ENCODE measurements at places on chromosomes 7 and 10.
A peak's percentile ranks its signal among the peaks of the same experiment; 100 is the strongest.

- no peak for DNase-seq
- peaks cover 3% of the 10 kb centered on the region for H3K27me3 ChIP-seq
- H3K36me3 ChIP-seq: no peaks in the 10 kb centered on the region
- H3K27ac ChIP-seq: no peak overlapping the region
- no peak overlapping the region for H3K4me3 ChIP-seq
- H3K4me1 ChIP-seq: no peaks in the 10 kb centered on the region
These were observed 52.2 kb upstream of the INHBA start for GRCh38 chr7:41755096-41755495.

DNA sequence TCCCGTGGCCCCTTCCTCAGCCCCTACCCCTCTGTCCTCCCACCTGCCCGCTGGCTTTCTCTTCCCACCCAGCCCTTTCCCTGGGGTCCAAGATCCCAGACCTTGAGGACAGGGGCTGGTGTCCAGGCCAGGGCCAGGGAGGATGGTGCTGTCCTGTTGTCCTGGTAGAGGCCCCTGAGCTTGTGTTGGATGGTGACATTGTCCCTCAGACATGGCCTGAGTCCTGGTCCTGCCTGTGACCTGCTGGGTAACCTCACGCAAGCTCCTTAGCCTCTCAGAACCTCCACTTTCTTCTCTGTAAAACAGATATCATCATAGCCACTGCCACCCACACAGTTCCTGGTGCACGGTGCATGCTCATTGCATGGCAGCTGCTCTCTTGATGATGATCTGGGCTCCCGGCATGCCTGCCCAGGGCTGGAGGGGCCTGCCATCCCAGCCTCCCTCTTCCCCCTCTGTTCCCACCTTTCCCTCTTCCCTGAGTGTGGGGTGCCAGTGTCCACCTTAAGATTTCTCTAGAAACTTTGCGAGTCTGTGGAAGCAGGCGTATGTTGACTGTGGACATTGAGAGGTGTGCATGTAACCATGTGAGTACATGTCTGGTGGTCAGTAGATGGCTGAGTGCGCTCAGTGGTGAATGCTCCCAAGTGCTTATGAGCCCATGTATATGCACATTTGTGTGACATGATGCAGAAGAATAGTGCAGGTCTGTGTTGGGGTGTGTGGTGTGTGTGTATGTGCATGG, 60.4 kb downstream of the NEURL1 start:
- H3K4me3 ChIP-seq: peak overlapping the region; percentile 60
- H3K4me1 ChIP-seq: peaks cover 18% of the 10 kb centered on the region
- DNase-seq: peak; percentile 86
- peaks cover 26% of the 10 kb centered on the region for H3K27me3 ChIP-seq

GRCh38 chr10:34018129-34018528, 683.7 kb upstream of the NRP1 start:
- no peaks in the 10 kb centered on the region for H3K4me1 ChIP-seq
- H3K27me3 ChIP-seq: no peaks in the 10 kb centered on the region
- DNase-seq: no peak
- no peaks in the 10 kb centered on the region for H3K36me3 ChIP-seq
- no peak overlapping the region for H3K4me3 ChIP-seq

DNA sequence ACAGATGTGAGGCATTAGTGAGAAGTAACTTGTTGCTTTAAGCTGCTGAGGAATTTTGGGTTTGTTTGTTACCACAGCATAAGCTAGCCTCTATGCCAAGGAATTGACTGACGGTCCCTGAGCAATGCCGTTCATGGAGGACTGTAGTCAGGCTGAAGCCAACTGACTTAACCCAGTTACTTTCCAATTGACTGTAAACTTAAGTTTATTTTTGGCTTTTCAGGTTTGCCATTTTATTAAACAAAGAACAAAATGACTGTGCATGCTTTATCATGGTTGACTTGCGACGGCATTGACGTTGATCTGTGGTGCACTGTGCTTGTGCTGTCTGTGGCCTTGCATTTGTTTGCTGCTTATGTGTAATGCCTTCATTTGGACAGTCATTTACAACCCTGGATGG, 53.5 kb downstream of the DNAJB9 start:
- H3K4me1 ChIP-seq: no peaks in the 10 kb centered on the region
- H3K27me3 ChIP-seq: peaks cover 13% of the 10 kb centered on the region
- H3K27ac ChIP-seq: no peak overlapping the region
- H3K36me3 ChIP-seq: no peaks in the 10 kb centered on the region

GRCh38 chr10:89086801-89087521, 96.4 kb downstream of the FAS start:
- no peak overlapping the region for H3K27ac ChIP-seq
- no peak overlapping the region for H3K4me3 ChIP-seq
- H3K27me3 ChIP-seq: no peaks in the 10 kb centered on the region
- peak; percentile 66 for DNase-seq
- peaks cover 18% of the 10 kb centered on the region for H3K4me1 ChIP-seq

DNA sequence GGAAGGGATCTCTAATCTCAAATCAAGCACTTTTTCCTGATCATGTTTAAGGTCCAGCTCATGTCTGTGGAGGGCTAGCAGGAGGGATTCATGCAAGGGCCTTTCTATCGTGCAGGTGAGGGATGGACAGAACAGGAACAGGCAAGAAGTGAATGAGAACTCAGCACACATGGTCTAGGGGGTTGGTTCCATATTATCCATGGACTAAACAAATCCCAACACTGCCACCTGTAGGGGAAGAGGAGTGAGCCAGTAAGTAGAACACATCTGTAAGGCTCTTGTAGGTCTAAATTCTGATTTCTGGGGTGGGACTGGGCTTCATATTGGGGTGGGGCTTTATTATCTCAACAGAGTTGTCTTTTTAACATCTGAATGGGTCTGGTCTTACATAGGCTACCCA, 138.0 kb upstream of the TARP start:
- H3K27me3 ChIP-seq: no peaks in the 10 kb centered on the region
- no peaks in the 10 kb centered on the region for H3K36me3 ChIP-seq
- H3K27ac ChIP-seq: no peak overlapping the region
- no peak overlapping the region for H3K4me3 ChIP-seq
- peaks cover 19% of the 10 kb centered on the region for H3K4me1 ChIP-seq

- H3K36me3 ChIP-seq: peaks cover 1% of the 10 kb centered on the region
- H3K4me1 ChIP-seq: peaks cover 4% of the 10 kb centered on the region
- no peak overlapping the region for H3K27ac ChIP-seq
- H3K4me3 ChIP-seq: no peak overlapping the region
These were observed 130.6 kb downstream of the MARCHF5 start for GRCh38 chr10:92421550-92421949.

- H3K4me1 ChIP-seq: peaks cover 24% of the 10 kb centered on the region
- no peaks in the 10 kb centered on the region for H3K27me3 ChIP-seq
- DNase-seq: no peak
- no peak overlapping the region for H3K4me3 ChIP-seq
These were observed 244.7 kb downstream of the PTEN start for GRCh38 chr10:88108115-88108610.

DNA sequence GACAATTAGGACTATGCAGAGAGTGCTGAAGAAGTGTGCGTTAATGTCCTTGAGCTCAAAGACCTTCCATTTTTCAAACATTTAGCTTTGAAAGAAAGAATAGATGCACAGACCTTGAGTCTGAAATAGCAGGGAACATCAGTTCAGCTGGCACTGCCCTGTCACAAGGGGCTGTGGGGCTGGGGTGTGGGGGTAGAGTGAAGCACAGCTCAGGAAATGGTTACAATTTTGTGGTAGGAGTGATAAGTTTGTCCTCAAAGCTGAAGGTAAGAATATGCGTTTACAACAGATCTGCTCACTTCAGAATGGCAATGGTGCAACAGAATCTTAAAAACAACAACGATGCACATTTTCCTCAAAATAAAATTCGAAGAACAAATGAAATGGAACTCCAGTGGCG, 33.6 kb downstream of the SMKR1 start:
- H3K4me3 ChIP-seq: peak overlapping the region; percentile 6
- H3K4me1 ChIP-seq: peaks cover 19% of the 10 kb centered on the region
- no peaks in the 10 kb centered on the region for H3K27me3 ChIP-seq
- peak; percentile 56 for DNase-seq

- H3K36me3 ChIP-seq: peaks cover 7% of the 10 kb centered on the region
- no peak overlapping the region for H3K27ac ChIP-seq
- peaks cover 2% of the 10 kb centered on the region for H3K27me3 ChIP-seq
- peaks cover 9% of the 10 kb centered on the region for H3K4me1 ChIP-seq
These were observed 136.4 kb upstream of the ITGB1 start for GRCh38 chr10:33094263-33095051.

DNA sequence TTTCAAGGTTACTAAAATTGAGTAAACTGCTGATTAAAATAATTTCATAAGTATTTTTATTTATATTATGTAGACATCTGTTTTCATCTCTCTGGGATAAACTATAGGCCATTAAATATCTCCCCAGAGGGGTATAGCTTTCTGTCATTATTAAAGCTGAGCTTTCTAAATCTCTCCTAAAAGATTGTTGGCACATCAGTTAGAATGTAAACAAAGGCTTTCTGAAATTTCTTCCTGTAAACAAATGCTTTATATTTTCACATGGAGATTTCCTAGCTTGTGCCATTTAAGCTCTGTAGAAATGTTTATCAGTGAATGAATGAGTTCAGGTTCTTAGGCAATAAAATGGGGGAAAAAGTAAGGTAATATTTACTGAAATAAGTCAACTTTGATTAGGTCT, 35.7 kb downstream of the PPP1R9A start:
- H3K4me3 ChIP-seq: no peak overlapping the region
- H3K27me3 ChIP-seq: no peaks in the 10 kb centered on the region
- H3K4me1 ChIP-seq: no peaks in the 10 kb centered on the region
- no peaks in the 10 kb centered on the region for H3K36me3 ChIP-seq
- H3K27ac ChIP-seq: no peak overlapping the region

DNA sequence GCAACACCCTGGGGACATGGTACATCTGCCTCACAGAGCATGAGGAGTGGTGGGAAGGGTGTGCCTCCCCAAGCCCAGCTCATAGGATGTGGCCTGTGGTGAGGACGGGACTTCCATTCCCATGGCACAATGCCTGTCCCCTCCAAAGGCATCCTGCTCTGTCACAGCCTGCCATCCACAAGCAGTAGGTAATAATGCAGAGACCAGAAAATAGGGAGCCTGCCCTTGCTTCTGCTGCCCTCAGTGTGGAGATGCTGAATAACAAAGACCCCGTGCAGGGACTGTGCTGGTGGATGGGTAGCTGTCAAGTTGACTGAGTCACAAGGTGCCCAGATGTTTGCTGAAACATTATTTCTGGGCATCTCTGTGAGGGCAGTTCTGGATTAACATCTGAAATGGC, 199.9 kb upstream of the GRB10 start:
- no peaks in the 10 kb centered on the region for H3K36me3 ChIP-seq
- H3K27me3 ChIP-seq: peaks cover 7% of the 10 kb centered on the region
- no peaks in the 10 kb centered on the region for H3K4me1 ChIP-seq
- no peak overlapping the region for H3K4me3 ChIP-seq
- H3K27ac ChIP-seq: no peak overlapping the region

- no peak overlapping the region for H3K4me3 ChIP-seq
- no peaks in the 10 kb centered on the region for H3K4me1 ChIP-seq
- no peaks in the 10 kb centered on the region for H3K27me3 ChIP-seq
- H3K27ac ChIP-seq: no peak overlapping the region
- no peak for DNase-seq
- no peaks in the 10 kb centered on the region for H3K36me3 ChIP-seq
These were observed 220.9 kb upstream of the HABP2 start for GRCh38 chr10:113331961-113332360.

GRCh38 chr10:28668363-28669226, 8.7 kb upstream of the BAMBI start:
- no peak overlapping the region for H3K27ac ChIP-seq
- DNase-seq: peak; percentile 58
- H3K36me3 ChIP-seq: no peaks in the 10 kb centered on the region

GRCh38 chr10:101566333-101567164, 21.5 kb downstream of the POLL start:
- H3K4me1 ChIP-seq: peaks cover 16% of the 10 kb centered on the region
- no peaks in the 10 kb centered on the region for H3K36me3 ChIP-seq
- peaks cover 55% of the 10 kb centered on the region for H3K27me3 ChIP-seq
- peak; percentile 35 for DNase-seq
- no peak overlapping the region for H3K27ac ChIP-seq

DNA sequence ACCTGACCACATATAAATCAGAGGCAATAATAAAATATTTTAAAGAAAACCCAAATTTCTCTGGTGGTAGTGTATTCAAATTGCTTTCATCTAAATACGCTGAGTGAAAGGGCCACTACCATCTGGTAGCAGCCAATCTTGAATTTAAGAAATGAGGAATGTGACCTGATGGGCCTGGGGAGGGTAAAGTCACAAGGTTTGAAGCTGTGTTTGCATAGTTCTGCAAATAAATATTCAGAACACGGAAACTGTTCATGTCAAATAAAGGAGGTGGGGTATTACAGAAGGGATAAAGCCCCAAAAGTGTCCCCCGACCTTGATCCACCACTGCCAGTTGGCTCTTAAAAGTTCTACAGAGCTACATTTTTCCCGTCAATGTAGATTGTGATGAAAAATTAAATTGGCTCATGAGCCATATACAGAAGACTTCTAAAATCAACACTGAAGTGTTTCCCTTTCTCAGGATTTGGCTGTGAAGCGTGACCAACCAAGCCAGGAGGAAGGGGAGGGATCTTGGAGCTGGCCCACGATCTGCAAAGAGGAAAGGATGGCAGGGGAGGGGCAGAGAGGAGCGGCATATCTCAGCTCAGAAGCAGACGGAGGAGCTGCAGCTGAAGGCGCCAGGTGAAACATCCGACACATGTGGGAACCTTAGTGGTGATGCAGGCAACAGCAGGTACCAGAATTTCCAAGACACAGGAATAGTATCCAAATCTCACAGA, 39.6 kb downstream of the MPP7 start:
- no peak for DNase-seq
- no peaks in the 10 kb centered on the region for H3K27me3 ChIP-seq
- H3K4me1 ChIP-seq: peaks cover 14% of the 10 kb centered on the region
- H3K36me3 ChIP-seq: no peaks in the 10 kb centered on the region

DNA sequence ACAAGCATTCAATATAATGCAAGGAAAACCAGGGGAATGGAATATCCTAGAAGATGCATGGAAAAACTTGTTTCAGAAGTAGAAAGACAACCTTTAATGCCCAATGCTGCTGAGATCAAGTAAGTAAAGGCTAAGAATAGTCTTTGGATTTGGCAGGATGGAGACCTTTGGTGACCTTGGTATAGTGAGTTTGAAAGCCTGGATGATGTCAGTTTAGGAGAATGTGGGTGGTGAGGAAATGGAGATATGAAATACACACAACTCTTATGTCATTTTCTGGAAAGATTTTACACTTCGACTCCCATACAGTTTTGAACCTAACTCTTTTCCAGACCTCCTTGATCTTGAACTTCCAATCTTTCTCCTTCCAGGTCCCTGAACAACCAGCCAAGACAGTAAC, 185.7 kb downstream of the TFEC start:
- no peak overlapping the region for H3K27ac ChIP-seq
- H3K4me1 ChIP-seq: no peaks in the 10 kb centered on the region
- no peaks in the 10 kb centered on the region for H3K36me3 ChIP-seq
- H3K27me3 ChIP-seq: peaks cover 4% of the 10 kb centered on the region

- DNase-seq: no peak
- H3K4me3 ChIP-seq: no peak overlapping the region
- no peaks in the 10 kb centered on the region for H3K27me3 ChIP-seq
- no peak overlapping the region for H3K27ac ChIP-seq
- H3K36me3 ChIP-seq: peaks cover 6% of the 10 kb centered on the region
- peaks cover 9% of the 10 kb centered on the region for H3K4me1 ChIP-seq
These were observed 13.3 kb downstream of the GNA12 start for GRCh38 chr7:2830609-2831376.

GRCh38 chr10:131271966-131272365, 39.6 kb downstream of the TCERG1L start:
- H3K27ac ChIP-seq: no peak overlapping the region
- H3K27me3 ChIP-seq: no peaks in the 10 kb centered on the region
- no peaks in the 10 kb centered on the region for H3K4me1 ChIP-seq
- H3K4me3 ChIP-seq: no peak overlapping the region
- H3K36me3 ChIP-seq: no peaks in the 10 kb centered on the region

- H3K4me3 ChIP-seq: no peak overlapping the region
- no peak for DNase-seq
These were observed 94.4 kb upstream of the FGFR2 start for GRCh38 chr10:121692626-121693025.
